NCI-H510A treated with DMSO at 0.1 percent for 48 hours (cell line): ENCODE measurements at places on chromosomes 6 and 20.

DNA sequence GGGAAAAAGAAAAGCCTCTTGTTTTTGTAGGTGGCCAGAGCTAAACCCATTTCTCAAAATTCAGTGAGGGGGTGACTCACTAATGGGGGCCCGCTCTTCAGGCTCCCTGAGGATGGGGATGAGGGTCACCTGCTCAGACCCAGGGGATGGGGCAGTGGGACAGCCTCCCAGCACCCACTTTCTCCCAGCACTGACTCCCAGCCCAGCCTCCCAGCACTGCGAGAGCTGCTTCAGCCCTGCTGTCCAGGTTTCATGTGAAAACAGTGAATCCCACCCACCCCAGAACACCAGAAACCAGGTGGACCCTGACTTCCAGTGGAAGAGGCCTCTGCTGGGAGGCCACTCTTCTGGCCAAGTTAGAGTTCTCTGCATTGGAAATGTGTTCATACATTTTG is 362.6 kb downstream of the CDH4 start:
- DNase-seq = no peak

- no peak for DNase-seq
These were observed 74.6 kb upstream of the THBS2 start for GRCh38 chr6:169328112-169328801.

GRCh38 chr20:41178904-41179432 is 41.6 kb downstream of the PLCG1 start:
- no peak for DNase-seq

- no peak for DNase-seq
These were observed 132.2 kb upstream of the SCGN start for GRCh38 chr6:25519856-25520255.

GRCh38 chr6:31058128-31058894 is 48.0 kb downstream of the MUC22 start:
- DNase-seq = peak; percentile 1

- peak; percentile 42 for DNase-seq
These were observed 26.2 kb downstream of the CTCFL start for GRCh38 chr20:57498425-57499400.

DNA sequence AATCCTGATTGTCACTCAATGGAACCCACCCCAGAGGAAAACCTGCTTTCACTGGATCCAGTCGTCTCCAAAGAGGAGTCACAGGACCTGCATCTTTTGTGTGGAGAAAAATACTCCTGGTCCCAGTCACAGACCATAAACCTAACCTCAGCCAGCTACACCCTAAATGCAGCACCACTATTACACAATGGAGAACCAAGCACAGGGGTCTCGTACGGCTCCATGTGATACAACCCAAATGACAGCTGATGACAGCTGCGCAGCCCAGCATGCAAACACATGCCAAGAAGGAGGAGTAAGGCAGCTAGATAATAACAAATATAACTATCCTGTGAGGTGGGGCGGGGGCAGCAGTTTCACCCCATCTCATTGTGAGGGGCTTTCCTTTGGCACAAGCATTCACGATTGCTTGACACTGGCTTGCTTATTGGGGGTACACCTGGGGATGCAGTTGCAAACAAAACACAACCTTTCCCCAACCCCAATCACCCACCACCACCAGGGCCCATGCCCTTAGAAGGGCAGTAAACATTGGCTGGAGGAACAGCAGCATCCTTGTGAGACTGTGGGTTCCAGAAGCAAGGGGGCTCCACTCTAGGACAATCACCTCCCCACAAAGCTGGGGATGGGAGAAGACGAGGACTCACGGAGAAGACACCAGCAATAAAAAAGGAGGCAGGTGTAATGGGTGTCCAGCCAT is 51.5 kb downstream of the TRERF1 start:
- no peak for DNase-seq

- DNase-seq = no peak
These were observed 8.8 kb upstream of the THBD start for GRCh38 chr20:23058240-23058639.

DNA sequence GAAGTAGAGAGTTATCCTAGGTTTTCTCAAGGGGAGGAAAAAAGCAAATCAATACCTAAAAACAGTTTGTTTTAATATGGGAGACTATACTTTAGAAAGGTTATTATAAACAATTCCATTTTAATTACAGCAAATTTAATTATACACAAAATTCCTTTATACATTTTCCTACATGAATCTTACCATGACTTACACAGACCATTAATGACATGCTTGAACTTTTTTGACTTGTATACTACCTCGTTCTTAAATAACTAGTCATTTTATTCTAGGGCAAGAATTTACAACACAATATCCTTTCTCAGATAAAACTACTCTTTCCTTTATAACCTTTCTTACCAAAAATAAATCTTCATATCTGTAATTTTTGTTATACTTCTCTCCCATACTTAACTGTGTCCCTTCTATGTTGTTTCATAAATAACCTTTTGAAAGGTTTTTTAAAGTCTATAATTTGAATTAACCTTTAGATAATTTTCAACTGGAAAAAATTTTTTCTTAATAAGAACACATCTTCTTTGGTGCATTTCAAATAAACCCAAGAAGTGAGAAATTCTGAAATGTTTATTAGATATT is 729.4 kb downstream of the TENT5A start:
- DNase-seq = no peak

- DNase-seq = no peak
These were observed 573 bp downstream of the SNX3 start for GRCh38 chr6:108260126-108260808.

- no peak for DNase-seq
These were observed 629.7 kb upstream of the IMPG1 start for GRCh38 chr6:76702187-76702586.

DNA sequence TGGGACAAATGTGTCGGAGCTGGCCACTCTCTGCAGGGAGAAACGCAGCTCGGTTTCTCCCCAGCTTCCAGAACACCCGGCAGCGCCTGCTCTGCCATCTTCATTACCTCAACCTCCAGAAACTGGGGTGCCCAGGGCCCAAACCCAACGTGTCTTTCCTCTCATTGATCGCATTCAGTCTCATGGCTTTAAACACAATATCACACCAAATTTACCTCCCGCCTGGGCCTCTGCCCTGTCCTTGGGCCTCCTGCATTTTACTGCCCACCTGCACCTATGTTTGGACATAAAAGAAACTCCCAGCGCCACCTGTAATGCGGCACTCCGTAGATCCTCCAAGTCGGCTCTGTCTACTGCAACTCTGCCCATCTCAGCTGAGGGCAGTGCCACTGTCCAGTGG is 22.2 kb downstream of the SERPINB6 start:
- DNase-seq = no peak

DNA sequence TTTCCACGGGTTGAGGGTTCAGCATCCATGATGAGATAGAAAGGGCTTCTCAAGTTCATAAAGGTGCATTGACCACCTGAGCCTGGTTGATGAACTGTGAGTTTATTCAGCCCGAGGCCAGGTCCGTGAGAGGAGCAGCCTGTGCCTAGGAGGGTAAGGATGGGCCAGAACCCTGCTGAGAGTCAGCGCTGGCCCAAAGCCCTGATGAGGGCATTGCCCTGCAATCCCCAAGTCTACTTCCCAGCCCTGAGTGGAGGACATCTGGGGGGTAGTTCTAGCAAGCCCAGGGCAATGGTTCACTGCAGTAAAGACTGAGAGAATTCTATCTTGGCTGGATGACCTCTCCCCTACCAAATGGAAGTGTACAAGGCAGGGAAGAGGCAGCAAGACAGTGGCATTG is 123.3 kb upstream of the NXT1 start:
- DNase-seq = no peak

DNA sequence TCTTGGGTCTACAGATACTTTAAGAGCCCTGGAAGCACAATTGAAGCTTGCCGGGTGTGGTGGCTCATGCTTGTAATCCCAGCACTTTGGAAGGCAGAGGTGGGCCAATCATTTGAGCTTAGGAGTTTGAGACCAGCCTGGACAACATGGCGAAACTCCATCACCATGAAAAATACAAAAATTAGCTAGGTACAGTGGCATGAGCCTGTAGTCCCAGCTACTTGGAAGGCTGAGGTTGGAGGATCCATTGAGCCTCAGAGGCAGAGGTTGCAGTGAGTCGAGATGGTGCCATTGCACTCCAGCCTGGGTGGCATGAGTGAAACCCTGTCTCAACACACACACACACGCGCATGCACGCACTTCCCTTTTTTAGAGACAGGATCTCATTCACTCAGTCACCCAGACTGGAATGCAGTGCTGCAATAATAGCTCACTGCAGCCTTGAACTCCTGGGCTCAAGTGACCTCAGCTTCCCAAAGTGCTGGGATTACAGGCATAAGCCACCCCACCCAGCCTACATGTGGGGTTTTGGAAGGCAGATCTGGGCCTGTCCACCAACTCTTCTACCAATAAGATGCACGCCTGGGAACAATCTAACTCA is 182.5 kb upstream of the JARID2 start:
- DNase-seq = no peak

DNA sequence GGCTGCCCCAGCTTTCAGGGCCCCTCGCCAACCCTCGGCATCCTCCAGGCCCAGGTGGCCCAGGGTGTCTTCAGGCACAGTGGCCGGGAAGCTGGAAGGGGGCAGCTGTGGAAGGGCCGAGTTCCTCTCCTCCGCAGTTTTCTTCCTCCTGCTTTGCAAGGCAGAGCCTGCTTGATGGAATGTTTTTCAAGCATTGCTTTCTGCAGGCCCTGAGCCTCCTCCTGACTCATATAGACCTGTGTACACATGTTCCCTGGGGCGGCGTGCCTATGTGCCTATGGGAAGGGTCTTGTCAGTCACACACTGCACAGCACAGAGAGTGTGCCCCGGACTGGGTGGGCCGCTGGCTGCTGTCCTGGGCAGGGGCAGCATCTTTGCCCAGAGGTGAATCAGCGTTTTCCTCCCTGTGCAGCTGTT is 107.5 kb downstream of the ERMARD start:
- no peak for DNase-seq

- no peak for DNase-seq
These were observed 37.6 kb downstream of the HMGN3 start for GRCh38 chr6:79196912-79197311.

- DNase-seq = no peak
These were observed 214.4 kb downstream of the ERMARD start for GRCh38 chr6:169965657-169966311.

DNA sequence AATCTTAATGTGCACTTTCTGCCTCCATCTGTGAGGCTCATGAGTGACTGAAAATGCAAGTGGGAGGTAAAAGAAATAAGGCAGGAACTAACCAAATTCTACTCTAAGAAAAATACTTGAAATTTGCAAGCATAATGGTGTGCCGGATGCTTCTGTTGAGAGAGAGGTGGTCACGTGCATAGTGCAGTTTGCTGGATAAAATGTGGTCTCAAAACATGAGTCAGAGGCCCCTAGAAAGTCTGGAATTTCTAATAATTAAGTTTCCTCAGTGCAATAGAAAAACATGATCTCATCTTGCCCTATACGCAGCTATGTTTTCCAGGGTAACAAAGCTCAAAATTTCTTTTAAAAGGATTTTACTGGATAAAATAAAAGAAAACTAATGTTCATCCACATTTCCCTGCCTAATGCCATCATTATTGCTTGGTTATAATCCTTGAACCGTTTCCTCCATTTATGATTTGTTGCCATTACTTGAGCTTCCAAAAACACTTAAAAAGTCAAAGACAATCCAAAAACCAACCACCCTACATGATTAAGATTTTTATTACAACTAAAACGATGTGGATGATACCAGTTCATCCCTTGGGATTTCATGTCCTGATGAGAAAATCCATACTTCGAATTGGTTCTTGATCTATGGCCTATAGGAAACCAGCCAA is 351.7 kb upstream of the ARID1B start:
- no peak for DNase-seq

- DNase-seq = peak; percentile 42
These were observed 88.6 kb downstream of the PSMB1 start for GRCh38 chr6:170464524-170464979.

DNA sequence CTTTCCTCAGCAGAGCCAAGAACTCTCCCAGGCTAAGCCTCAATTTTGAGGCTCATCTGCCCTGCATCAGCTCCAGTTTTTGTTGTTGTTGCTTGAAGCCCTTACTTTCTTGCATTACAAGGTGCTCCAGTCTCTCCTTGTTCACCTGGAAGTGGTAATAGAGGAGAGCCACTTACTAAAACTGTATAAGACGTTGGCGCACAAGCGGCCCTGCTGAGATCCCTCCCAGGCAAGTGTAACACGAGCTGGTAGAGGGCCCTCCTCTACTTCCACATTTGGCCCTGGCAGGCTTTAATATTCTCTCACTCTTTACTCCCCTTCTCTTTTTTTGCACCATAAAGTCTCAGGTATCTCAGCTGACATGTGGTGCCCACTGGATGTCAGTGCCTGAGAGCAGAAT is 19.5 kb downstream of the GCM2 start:
- no peak for DNase-seq

- no peak for DNase-seq
These were observed 900.9 kb downstream of the QKI start for GRCh38 chr6:164315376-164315775.

DNA sequence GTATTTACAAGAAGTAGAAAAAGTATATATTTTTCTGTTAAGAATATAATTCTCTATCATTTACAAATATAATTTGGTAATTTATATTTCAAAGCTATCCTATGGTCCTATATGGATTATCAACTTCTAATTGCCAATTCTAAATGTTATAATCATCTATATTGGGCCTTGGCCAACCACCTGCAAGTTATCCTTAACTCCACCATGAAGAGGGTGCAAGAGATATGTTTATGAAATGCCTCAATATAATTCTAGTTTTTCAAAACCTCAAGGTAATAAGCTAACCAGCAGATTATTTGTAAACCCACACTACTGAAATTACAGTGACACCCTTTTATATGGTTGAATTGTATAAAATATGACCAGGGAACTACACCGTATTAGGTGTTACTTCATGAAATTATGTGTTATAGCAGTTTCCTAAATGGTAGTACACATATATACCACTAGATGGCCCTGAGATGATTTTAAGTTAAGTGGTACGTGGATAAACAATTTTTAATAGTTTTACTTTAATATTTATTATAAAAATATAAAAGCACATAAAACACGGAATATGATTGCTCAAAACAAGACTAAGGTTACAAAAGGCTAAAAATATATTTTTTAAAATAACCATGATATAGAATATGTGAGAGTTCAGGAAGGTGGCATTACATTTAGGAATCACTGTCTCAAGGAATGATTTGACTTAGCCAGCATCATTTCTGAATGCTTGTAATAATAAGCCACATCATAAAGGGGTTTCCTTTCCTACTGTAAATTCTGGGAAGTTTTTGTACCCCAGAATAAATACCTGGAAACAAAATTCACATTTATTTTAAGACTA is 9.8 kb upstream of the PNISR start:
- peak; percentile 4 for DNase-seq
